ENCODE measurements at places on chromosomes 1 and 21.

DNA sequence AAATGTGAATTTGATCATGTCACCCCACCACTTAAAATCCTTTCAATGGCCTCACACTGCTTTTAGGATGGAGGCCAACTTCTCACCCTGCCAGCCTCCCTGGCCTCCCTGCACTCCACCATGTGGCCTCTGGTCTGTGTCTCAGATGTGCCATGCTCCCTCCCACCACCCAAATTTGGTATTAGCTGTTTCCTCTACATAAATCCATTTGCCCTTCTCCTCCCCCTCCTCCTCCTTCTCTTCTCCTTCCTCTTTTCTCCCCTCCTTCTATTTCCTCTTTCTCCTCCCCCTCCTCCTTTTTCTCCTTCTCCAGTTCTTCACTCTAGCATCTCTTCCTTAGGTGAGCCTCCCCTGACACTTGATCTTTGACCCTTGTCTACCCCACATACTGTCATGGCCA, 16.7 kb upstream of the GUCA2B start:
- no peak for DNase-seq

DNA sequence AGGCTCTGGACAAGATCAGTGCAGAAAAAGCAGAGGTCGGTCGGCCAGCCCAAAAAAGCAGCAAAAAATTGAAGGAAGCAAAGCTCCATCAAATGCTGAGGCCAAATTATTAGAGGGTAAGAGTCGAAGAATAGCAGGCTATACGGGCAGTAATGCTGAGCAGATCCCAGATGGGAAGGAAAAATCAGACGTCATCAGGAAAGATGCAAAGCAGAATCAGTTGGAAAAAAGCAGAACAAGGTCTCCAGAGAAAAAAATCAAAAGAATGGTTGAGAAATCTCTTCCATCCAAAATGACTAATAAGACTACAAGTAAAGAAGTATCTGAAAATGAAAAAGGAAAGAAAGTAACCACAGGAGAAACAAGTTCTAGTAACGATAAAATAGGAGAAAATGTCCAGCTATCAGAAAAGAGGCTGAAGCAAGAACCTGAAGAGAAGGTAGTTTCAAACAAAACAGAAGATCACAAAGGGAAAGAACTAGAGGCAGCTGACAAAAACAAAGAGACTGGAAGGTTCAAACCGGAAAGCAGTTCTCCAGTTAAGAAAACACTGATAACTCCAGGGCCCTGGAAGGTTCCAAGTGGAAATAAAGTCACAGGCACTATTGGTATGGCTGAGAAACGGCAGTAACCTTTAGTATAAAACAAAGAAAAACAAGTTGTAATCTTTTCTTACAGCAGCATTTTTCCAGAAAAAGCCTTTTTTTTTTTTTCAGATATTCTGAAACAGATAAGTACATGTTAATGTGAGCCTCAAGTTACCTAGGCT, 75.7 kb downstream of the PHTF1 start:
- DNase-seq, result no peak

GRCh38 chr1:44606701-44607281, 67.5 kb downstream of the TMEM53 start:
- DNase-seq, result no peak

DNA sequence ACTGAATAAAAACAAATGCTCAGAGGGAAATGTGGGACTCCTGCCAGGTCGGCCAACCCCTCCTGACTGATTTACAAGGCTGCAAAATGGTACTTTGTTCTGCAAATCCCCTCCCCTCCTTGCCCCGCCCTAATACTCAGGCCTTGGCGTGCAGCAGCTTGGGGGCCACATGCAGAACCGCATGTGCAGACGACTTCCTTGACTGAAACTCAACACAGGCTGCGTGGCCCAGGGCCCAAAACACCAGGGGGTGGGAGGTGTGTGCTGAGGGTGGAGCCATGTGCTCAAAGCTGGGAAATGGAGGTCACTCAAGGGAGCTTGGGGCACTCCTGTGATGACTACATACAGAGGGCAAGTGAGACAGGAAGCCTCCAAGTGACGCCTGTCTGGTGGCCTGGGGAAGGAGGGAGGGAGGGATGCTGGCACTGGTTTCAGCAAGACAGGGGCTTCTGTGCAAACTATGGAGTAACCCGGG, 87.2 kb downstream of the MRPL37 start:
- DNase-seq, result no peak

- no peak for DNase-seq
These were observed 174.3 kb upstream of the DPT start for GRCh38 chr1:168903237-168903830.

GRCh38 chr21:41318218-41318617, 1.6 kb downstream of the FAM3B start:
- no peak for DNase-seq

Measured in Panc1 (cell line).